CD4-positive, alpha-beta memory T cell (primary cell): ENCODE measurements at places on chromosomes 4 and X.

- DNase-seq: no peak
These were observed 58.0 kb downstream of the SPCS3 start for GRCh38 chr4:176377780-176378179.

DNA sequence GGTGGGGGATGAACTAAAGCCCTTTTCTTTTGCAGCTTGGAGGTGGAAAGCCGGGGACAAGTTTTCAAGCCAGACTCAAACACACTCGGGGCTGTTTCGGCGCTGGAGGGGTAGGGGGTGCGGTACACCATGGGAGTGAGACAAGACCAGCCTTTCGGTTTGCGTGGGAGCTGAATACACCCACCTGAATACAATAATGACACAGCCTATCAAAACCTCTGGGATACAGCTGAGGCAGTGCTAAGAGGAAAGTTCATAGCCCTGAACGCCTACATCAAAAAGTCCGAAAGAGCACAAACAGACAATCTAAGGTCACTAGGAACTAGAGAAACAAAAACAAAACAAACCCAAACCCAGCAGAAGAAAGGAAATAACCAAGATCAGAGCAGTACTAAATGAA lies 163.3 kb downstream of the ATRX start:
- DNase-seq: no peak

GRCh38 chr4:182310962-182311361 lies 67.8 kb downstream of the TENM3 start:
- DNase-seq: no peak

GRCh38 chr4:24265989-24266388 lies 318.4 kb downstream of the DHX15 start:
- no peak for DNase-seq

GRCh38 chr4:102780476-102781144 lies 19.8 kb upstream of the MANBA start:
- no peak for DNase-seq

- no peak for DNase-seq
These were observed 36.2 kb downstream of the CD40LG start for GRCh38 chrX:136684120-136684519.

GRCh38 chr4:185761352-185762235 lies 50.4 kb downstream of the SORBS2 start:
- DNase-seq: no peak
